Renal cortical epithelial cell (primary cell): ENCODE measurements at places on chromosomes 4 and X. TPM values are rescaled to one million over a fixed set of nuclear protein-coding genes. Genes with fewer than 3 reads are reported as not detected.
A peak's percentile ranks its signal among the peaks of the same experiment; 100 is the strongest.

Gene JAKMIP1
- total RNA-seq, result 0.05 TPM in 1 of 2 replicates, not detected in the other

Gene GRPR
- total RNA-seq, result 0.10 and 0.17 TPM in 2 replicates

Gene RAB40A
- 0.25 TPM in 1 of 2 replicates, not detected in the other for total RNA-seq

DNA sequence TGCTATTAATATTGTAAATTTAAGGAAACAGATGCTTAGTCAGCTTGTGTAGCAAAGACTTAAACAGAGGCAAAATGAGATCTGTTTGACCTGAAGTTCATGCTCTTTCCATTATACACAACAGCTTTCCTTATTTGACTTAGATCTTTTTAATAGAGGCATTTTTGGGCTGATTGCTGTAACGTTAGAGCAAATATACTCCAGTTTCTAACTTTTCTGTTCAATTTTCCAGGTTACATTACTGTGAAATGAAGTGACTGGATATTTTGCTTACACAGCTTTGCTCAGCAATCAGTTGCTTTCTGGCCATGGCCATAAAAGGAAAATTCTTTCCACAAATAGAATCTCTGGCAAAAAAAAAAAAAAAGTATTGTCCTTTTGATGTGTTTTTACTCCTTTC, 146.2 kb downstream of the PCDH7 start:
- DNase-seq, result peak; percentile 29

- no peak for DNase-seq
These were observed 1283.8 kb upstream of the PABPC4L start for GRCh38 chr4:135485371-135485770.

GRCh38 chrX:140949233-140949632, 53.2 kb upstream of the SPANXB1 start:
- DNase-seq, result peak; percentile 85
